ENCODE measurements at places on chromosomes 4 and X.

- no peak for DNase-seq
These were observed 95.7 kb downstream of the PWWP3B start for GRCh38 chrX:106263817-106264216.

- DNase-seq: no peak
These were observed 77.0 kb downstream of the GLRA3 start for GRCh38 chr4:174752026-174752425.

DNA sequence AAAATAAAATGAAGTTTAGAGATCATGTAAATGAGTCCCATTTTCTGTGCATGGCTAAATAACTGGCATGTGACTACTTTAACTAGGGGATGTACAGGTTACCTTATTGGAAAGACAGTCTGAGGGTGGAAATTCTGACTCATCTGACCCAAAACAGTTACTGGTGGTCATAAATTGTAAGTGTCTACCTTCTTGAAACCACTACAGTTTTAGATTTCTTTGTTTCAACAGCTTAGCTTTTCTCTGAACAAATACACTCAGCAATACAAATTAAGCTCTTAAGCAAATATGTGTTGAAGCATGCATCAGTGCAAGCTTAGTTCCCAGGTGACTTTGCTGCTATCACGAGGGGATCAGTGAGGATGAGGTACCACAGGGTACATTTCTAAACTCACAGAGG is 60.7 kb upstream of the PGM2 start:
- DNase-seq: no peak

- DNase-seq: no peak
These were observed 176.9 kb downstream of the ZIC3 start for GRCh38 chrX:137742846-137743245.

- DNase-seq: peak; percentile 70
These were observed at the start of gene GPRIN3 for GRCh38 chr4:89307446-89308160. Gene GPRIN3 (minus strand): TSS chr4:89307800. CDS start chr4:89250110, 57,690 bp downstream.

- DNase-seq: peak; percentile 69
These were observed 61.0 kb upstream of the EXOC1L start for GRCh38 chr4:55758570-55758969.

DNA sequence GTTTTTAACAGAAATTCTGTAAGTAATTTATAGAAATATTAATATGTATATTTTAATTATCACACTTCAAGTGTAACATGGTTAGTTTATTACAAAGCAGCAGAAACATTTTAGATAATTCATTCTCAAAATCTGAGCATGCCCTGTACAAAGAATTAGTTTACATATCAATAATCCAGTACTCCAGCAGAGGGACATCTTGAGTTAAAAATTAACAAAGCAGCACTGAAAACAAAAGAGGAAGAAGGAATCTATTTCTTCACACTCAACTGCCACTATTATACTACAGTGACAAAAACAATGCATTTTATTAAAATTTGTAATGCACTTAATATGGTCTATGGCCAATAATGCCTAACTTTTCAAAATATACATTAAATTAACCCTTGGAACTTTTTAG is 179.1 kb upstream of the KLHL4 start:
- no peak for DNase-seq

GRCh38 chrX:130704053-130705038 is 198.7 kb downstream of the ENOX2 start:
- no peak for DNase-seq

- no peak for DNase-seq
These were observed 9.6 kb upstream of the IL13RA1 start for GRCh38 chrX:118717678-118718391.

DNA sequence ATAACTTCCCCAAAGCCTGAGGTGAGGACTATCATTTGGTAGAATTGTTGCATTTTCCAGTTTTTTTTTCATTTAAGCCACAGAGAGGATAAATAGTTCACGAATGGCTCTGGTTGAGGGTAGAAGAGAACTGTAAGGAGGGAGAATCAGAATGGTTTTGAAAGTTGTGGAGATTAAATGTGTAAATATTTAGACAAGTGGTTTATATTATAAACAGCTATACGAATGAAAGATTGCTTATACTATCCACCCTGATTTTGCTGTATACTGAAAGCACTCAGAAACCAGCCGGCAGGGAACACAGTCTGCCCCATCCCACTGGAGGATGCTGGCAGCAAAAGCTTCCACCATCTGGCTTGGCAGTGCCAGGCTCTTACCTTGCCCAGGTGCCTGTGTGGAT is 341.1 kb downstream of the RAPGEF2 start:
- DNase-seq: peak; percentile 59

- DNase-seq: no peak
These were observed 209.2 kb upstream of the FAT4 start for GRCh38 chr4:125105561-125105960.

DNA sequence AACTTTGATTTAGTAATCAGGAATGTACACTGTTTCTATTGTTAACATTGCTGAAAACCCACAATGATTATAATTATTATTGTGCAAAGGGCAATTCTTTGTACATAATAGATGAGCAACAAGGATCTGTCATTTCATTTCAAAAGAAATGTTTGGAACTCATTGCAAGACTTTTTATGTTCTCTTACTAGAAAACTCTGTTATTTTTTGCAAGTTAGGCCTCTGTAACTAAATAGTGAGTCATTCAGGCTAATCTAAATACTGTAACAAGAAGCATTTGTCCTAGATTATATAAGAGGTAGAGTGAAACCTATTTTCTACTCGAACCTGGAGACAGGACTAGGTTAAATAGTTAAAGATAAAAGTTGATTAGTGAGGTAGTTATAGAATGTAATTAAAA is 93.2 kb upstream of the FAM47B start:
- no peak for DNase-seq

DNA sequence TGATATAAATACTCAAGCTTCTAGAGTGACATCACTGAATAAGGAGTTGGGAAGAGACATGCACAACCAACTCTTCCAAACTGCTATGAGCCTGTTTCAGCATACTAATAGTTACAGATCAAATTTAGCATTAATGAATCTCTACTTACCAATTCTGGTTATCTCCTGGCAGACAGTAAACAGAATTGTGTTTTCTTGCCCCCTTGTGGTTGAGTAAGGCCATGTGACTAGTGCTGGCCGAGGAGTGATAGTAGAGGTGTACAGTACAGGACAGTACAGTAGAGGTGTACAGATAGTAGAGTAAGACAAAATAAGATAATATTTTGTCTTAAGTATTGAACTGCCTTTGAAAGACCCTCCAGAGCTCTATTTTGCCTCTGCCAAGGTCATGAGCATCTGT is 681.4 kb downstream of the GABRG1 start:
- DNase-seq: no peak

DNA sequence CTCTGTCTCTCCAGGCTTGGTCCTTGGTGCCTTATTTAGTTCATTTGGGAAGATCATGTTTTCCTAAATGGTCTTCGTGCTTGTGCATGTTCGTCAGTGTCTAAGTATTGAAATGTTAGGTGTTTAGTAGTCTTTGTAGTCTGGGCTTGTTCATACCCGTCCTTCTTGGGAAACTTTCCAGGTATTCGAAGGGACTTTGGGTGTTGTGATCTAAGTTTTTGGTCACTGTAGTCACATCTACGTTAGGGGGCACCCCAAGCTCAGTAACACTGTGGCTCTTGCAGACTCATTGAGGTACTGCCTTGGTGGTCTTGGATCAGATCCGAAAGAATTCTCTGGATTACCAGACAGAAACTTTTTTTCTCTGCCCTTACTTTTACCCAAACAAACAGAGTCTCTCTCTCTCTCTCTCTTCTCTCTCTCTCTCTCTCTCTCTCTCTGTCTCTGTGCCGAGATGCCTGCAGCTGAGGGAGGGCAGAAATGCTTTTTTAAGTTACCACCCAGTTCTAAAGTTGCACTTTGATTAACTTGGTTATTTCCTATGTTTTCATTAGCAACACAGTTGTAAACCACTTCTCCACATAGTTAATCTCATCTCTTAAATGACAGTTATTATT is 67.6 kb upstream of the SLC7A3 start:
- DNase-seq: peak; percentile 25

DNA sequence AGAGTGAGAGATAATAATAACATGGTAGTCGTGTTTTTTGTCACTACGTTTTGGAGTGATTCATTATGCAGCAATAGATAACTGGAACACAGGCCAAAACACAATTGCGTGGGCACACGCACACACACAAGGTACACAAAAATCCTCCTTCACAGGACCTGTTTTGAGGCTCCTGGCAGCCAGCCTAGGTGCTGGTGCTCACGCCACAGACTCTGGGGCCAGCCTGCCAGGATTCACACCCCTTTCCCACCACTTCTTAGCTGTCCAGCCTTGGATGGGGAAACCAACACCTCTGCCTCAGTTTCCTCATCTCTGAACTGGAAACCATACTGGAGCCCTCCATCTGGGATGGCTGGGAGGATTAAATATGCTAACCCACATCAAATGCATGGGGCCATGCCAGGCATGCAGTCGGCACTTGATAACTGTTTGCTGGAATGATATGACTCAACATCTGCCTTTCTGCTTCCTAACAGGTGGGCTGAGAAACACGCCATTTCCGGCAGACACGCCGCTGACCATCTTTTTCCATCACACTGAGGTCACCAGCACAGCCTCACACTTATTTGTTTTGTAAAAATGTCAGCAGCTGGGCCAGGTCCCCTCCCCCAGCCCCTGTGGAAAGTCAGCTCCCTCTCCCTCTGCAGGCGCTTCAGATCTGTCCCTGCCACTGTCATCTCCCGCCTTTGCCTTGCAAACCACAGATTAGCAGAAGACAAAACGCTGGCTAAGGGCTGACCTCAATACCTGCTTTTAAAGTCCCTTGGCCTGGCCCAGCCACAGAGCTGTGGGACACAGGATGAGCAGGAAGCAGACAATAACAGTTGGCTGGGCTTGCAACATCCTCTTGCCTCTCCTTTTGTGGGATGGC is 237.5 kb downstream of the BCOR start:
- no peak for DNase-seq

GRCh38 chrX:47706575-47706974 is 47.6 kb upstream of the UXT start:
- no peak for DNase-seq

- no peak for DNase-seq
These were observed 70.1 kb upstream of the HPGD start for GRCh38 chr4:174592256-174592984.

DNA sequence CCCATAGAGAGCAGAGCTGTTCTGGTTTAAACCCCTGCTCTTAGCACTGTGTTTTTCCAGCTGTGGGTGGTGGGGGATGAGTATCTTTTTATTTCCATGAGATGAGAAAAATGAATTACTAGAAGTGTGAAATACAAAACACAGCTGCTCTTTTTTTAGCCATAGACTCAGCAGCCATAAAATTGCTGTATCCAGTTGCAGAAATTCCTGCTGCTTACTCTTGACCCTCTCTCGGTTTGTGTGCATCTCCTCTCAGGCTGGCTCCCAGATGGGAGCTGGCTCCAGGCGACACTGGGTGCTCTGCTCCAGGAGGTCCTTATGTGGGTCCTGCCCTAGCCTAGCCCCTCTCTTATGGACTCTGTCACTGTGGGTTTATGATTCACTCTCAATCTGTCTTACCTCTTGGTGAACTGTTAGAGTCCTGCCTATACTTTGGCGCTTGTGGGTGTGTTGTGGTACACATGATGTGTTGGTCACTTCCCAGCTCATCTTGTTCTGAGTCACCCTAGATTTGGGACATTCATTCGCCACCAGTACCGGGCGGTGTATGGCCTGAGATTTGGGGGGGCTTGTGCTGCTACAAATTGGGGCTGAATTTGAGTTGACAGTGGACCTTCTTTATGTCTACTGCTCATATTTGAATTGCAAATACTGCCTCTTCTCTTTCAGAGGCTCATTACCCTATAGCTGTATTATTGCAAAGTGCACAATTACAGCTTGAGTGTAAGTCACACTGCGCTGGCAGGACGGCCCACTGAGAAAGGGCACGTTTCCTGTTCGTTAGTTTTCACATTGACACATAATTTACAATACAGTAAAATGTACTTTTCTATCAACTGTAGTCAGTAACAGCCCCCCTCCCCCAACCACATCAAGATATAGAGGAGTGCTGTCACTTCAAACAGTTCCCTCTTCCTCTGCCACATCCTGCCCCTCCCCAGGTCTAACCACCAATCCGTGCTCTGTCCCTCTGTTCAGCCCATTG is 46.9 kb upstream of the MSANTD1 start:
- DNase-seq: no peak

DNA sequence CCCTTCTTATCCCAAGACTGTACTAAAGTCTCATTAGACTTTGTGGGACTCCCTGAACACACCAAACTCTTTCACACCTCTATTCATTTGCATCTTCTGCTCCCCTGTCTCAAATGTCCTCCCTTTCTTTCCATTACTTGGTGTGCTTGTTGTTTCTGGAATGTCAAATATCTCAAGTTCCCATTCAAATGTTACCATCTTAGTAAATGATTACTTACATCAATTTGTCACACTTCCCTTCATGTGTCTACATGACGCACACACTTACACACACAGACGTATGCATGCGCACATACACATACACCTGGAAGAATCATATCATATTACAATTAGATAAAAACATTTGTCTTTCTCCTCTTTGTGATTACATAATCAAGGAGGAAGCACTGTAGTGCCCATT is 210.8 kb upstream of the TEX13C start:
- DNase-seq: no peak

DNA sequence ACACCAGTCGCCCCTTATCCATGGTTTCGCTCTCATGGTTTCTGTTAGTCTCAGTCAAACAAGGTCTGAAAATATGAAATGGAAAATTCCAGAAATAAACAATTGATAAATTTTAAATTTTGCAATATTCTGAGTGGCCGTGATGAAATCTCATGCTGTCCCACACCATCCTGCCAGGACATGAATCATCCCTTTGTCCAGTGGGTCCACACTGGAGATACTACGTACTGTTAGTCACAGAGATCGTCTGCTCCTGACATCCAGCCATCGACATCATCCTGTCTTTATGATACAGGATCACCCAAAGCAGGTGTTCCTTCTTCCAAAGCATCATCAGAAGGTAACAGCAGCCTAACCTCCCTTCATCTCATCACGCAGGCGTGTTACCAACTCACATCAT is 76.5 kb upstream of the MSX1 start:
- no peak for DNase-seq

GRCh38 chr4:136281889-136282288 is 1250.4 kb downstream of the PCDH18 start:
- no peak for DNase-seq

DNA sequence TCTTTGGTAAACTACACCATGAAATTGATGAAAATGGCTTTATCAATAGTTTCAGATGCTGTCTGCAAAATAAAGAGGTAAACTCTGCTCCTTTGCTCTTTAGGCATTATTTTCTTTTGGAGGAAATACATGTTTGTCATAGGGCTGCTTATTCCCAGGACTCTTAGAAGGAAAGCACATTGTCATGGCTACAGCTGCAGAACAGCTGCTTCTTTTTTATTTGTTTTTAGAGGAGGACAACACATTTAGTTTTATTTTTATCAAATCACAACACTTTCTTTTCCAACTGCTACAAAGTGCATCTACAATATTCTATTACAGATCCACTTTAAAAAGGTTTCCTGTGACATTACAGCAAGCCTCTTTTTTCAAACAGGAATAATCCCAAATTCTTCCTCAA is 12.7 kb upstream of the HPF1 start:
- DNase-seq: no peak

- DNase-seq: no peak
These were observed 397.6 kb upstream of the PITX2 start for GRCh38 chr4:111020476-111020875.

- no peak for DNase-seq
These were observed 25.3 kb downstream of the ARHGEF6 start for GRCh38 chrX:136755411-136755810.

All from G401 (cell line).